Left renal pelvis (tissue), 4 donors: ENCODE measurements at places on chromosomes 12 and 14.

DNA sequence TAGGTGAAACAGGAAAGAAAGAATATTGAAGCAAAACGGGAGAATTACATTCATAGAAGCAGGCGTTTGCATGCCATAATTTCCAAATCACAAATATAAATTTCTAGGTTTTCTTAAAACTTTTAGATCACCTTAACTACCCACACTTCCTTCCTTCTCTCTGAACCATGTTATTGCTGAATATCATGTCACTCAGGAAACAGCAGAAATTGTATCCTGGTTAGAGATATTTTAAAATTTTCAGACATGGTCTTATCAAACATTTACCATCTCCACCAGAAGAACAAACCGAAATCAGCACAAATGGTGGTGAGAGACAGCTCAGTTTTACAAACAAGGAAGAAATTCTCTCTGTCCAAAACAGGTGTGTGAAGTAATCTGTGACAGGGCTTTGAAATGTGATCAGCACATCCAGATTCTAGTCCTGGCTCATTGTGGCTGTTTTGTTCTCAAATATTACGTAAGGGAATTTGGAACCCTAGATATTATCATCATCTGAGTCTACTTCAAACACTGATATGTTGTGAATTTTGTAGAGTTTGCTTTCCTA is 16.3 kb downstream of the TESPA1 start:
- no peak for DNase-seq

GRCh38 chr12:24246934-24247333 is 297.5 kb upstream of the SOX5 start:
- DNase-seq = no peak

GRCh38 chr12:110883251-110883650 is 36.5 kb downstream of the CCDC63 start:
- DNase-seq = no peak

GRCh38 chr12:109258607-109259544 is 50.2 kb downstream of the FOXN4 start:
- DNase-seq = no peak

- no peak for DNase-seq
Observed at GRCh38 chr12:14410841-14411569, 45.5 kb downstream of the ATF7IP start.

- no peak for DNase-seq
Observed at GRCh38 chr12:15074351-15074750, 101.5 kb downstream of the PDE6H start.

- no peak for DNase-seq
Observed at GRCh38 chr12:103326190-103326589, 169.6 kb downstream of the C12orf42 start.

DNA sequence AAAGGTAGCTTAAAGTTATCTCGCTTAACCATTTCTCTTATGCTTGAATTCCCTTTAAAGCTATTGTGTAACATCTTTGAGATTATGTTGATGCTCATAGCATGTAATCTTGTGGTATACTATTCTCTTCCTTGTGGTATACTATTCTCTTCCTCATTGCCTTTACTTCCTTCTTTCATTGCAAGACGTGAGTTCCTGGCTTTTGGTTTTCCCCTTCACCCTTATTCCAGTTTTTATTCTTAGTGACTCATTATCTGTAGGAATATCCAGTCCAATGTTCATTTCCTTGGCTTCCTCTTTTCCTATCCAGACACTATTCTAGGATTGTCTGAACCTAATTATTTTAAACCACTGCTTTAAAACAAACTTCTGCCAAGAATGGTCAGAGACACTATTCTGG is 564.0 kb downstream of the CCER1 start:
- DNase-seq = no peak

- DNase-seq = no peak
Observed at GRCh38 chr12:51883998-51884675, 3.8 kb upstream of the ANKRD33 start.

DNA sequence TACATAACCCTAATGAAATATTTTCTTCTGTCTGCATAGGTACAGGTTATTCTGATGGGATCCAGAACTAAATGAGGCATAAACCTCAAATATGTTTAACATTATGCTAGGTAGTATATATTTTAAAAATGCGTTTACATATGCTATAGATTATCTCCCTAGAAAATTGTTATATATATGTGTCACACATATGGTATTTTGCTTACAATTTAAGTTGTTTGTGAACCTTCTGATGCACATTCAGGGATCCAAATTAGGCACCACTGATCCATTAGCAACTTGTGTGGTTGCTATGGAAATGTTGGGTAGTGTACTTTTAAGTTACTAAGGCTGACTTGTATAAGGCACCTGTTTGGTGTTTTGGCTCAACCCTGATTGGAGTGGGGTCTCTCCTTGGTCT is 456.7 kb downstream of the AEBP2 start:
- no peak for DNase-seq

GRCh38 chr14:89255852-89256251 is 161.2 kb downstream of the FOXN3 start:
- no peak for DNase-seq
